Left ventricle myocardium superior (tissue), 1 donor: ENCODE measurements at places on chromosomes 2 and 18. TPM values are rescaled to one million over a fixed set of nuclear protein-coding genes. Genes with fewer than 3 reads are reported as not detected.

Gene MAP3K19
- not detected for total RNA-seq

Gene TCF7L1
- 7.1 TPM for total RNA-seq

DNA sequence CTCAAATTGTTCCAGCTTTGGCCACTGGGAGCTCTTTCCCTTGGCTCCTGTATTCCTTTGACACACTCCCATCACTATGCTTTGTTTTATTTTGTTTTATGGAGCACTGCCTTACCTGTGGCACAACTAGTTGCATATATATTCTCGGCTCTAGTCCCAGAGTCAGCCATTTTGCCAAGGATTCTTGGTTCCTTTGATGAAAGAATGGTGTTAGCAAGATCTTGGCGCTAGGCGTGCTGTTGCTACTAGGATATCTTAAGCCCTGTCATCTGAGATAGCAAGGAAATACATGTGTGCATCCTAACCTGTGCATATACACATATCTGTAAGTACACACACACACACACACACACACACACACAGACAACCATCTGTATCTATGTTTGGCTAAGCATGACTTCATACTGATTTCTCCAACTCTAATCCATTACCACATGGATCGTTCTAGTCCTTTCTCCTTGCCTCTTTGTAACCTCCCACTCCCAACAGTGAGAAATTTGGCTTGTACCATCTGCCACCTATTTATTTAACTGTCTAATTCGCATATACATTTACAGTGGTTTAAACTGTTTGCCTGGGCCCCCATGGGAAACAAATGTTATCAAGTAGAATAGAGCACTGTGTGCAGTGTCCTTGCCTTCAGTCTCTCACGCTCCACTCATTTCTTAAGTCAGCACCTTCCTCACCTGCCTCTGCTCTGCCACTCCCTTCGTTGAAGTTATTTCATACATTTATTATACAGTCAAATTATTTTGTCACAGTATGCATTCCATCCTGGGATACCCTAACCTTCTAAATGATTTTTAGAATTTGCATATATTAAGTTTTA lies 137.5 kb upstream of the MAP3K20 start:
- DNase-seq: no peak

Gene GALNT14
- 0.45 TPM for total RNA-seq

Gene PID1
- 8.0 TPM for total RNA-seq
